ENCODE measurements at places on chromosomes 5 and 9.

DNA sequence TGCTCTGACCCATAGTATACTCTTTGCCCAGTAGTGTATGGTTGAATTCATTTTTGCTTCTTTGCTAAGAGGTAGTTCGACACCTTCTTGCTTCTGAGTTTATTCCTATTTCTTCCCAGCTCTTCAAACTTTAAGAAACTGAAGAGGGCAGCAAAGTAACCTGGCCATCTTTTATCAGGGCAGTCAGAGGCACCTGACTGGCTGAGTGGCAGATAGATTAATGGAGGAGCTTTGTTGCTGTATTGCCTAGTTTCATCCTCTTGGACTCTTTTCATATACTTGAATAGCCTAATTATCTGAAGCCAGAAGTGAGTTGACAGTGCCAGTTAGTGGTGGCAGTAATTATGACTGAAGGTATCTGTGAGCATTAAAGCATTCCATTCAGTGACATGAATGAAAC lies 82.5 kb downstream of the UHRF2 start:
- no peak for DNase-seq
- H3K27ac ChIP-seq, result no peak overlapping the region
- no peaks in the 10 kb centered on the region for H3K27me3 ChIP-seq
- no peaks in the 10 kb centered on the region for H3K4me1 ChIP-seq
- peaks cover 24% of the 10 kb centered on the region for H3K36me3 ChIP-seq

DNA sequence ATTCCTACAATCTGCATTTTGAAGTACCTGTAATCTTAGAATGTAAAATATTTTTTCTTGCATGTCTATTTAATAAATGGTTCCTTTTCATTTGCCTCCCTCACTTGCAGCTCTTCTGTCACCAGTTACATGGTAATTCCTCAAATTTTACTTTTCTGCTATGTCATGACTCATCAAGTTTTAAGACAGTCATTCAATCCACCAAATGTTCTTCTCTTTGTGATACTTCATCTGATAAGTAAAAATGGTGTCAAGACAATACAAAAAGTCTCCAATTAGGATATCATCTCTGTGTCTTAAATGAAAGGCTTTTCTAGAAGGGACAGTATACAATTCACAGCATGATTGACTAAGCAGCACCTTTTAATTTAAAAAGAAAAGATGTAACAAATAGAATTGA lies 104.9 kb upstream of the FTMT start:
- H3K36me3 ChIP-seq, result no peaks in the 10 kb centered on the region
- H3K27ac ChIP-seq, result no peak overlapping the region
- no peaks in the 10 kb centered on the region for H3K27me3 ChIP-seq
- no peak overlapping the region for H3K4me3 ChIP-seq

- DNase-seq, result no peak
- no peaks in the 10 kb centered on the region for H3K4me1 ChIP-seq
- H3K27me3 ChIP-seq, result no peaks in the 10 kb centered on the region
Measured at GRCh38 chr5:151492729-151493128, 45.3 kb downstream of the SLC36A1 start.

DNA sequence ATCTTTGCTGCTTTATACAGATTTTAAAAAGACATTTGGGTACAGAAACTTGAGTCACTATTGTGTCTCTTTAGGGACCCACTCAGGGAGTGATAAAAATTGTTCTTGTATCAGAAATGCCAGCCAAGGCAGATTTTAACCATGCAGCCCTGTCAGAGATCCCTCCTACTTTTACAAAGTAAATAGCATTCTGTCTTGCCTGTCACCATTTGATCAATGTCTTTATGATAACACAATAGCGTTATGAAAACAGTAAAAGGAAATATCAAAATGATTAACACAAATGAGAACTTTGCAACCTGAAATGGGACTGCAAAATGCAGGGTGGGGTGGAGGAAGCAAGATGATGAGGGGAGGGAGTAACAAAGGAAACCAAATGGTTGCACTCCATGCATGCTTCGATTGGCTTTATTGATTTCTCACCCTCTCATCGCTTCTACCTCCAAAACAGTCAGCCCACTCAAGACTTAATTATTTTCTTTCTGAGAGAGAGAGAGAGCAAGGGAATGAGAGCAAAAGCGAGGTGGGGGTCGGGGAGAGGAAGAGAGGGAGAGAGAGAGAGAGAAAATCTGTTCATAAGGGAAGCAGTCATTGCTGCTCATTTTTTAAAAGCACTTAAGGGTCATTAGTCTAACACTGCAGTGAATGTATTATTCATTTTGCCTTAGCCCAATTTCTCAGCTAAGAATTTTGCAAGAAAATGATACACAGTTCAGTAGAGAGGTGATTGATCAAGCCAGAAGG lies 576.5 kb downstream of the CSNK1G3 start:
- no peaks in the 10 kb centered on the region for H3K27me3 ChIP-seq
- DNase-seq, result no peak
- no peaks in the 10 kb centered on the region for H3K4me1 ChIP-seq
- no peak overlapping the region for H3K27ac ChIP-seq
- no peak overlapping the region for H3K4me3 ChIP-seq

GRCh38 chr9:137217276-137218211 lies 4.5 kb downstream of the RNF208 start:
- no peaks in the 10 kb centered on the region for H3K27me3 ChIP-seq
- H3K4me1 ChIP-seq, result peaks cover 5% of the 10 kb centered on the region
- no peak for DNase-seq
- H3K4me3 ChIP-seq, result no peak overlapping the region
- H3K36me3 ChIP-seq, result no peaks in the 10 kb centered on the region
- H3K27ac ChIP-seq, result no peak overlapping the region

DNA sequence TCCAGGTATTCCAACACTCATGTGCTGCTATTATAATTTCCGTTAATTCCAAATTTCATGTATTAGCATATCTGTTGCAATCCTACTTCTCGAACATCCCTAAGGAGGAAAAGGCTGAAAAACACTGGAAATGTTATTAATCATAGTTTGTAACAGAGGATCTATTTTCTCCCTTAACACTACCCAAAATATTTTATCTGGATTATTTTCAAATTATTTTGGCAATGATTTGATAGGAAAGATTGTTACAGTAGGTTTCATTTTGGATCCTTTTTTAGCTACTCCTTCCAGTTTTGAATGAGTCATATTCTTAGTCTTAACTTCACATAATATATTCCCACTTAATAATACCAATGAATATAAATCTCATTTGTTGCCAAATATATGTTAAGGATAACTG lies 13.9 kb upstream of the NAA35 start:
- H3K4me3 ChIP-seq, result no peak overlapping the region
- H3K27me3 ChIP-seq, result no peaks in the 10 kb centered on the region
- DNase-seq, result no peak
- peaks cover 9% of the 10 kb centered on the region for H3K4me1 ChIP-seq

- H3K4me3 ChIP-seq, result no peak overlapping the region
- no peaks in the 10 kb centered on the region for H3K36me3 ChIP-seq
- H3K4me1 ChIP-seq, result no peaks in the 10 kb centered on the region
- no peak overlapping the region for H3K27ac ChIP-seq
- no peak for DNase-seq
Measured at GRCh38 chr5:30991462-30991861, 202.0 kb upstream of the CDH6 start.

DNA sequence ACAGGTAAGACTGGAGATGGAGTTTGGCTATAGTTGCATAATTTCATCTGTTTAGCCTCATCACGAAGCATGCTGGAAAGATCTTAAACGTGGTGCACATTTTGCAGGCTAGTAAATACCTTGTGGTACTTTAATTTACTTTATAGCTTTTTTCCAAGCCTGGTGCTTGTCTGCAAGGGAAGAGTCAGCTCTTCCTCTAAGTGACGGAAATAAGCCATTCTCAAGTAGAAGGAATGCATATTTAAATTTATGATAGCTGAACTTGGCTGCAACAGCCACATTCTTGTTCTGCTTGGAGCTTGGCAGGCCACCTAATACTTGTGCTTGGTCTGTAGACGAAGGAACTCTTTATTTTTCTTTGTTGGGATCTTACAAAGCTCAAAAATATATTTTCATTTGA lies 188.0 kb upstream of the PIK3R1 start:
- no peak for DNase-seq
- no peaks in the 10 kb centered on the region for H3K27me3 ChIP-seq
- H3K4me1 ChIP-seq, result peaks cover 24% of the 10 kb centered on the region
- peak overlapping the region; percentile 29 for H3K27ac ChIP-seq

GRCh38 chr9:3007326-3007725 lies 163.4 kb upstream of the PUM3 start:
- no peak overlapping the region for H3K27ac ChIP-seq
- no peak overlapping the region for H3K4me3 ChIP-seq
- DNase-seq, result no peak

DNA sequence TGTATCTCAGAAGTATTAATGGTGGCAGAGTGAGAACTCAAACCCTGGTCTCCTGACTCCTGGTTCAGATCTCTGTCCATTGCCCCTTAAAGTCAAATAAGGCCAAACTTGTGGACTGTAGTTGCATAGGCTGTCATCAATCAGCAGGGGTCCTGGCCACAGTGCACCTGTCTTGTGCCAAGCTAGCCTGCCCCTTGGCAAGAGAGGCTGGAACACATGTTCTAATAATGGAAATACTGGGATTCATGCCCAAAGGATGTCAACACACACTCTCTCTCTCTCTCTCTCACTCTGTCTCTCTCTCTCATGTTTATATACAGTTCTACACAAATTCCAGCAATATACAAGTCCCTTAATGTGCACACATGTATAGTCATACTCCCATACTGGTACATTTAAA lies 44.3 kb downstream of the GLRA1 start:
- no peak overlapping the region for H3K27ac ChIP-seq
- no peaks in the 10 kb centered on the region for H3K27me3 ChIP-seq
- no peak overlapping the region for H3K4me3 ChIP-seq
- no peaks in the 10 kb centered on the region for H3K36me3 ChIP-seq
- no peak for DNase-seq
